Frontal cortex (tissue), 4 donors: ENCODE measurements at places on chromosomes 3 and 15.
A peak's percentile ranks its signal among the peaks of the same experiment; 100 is the strongest.

GRCh38 chr3:20798666-20799065, 612.7 kb upstream of the SGO1 start:
- no peak for DNase-seq

GRCh38 chr3:186511245-186511644, 32.9 kb downstream of the CRYGS start:
- no peak for DNase-seq

DNA sequence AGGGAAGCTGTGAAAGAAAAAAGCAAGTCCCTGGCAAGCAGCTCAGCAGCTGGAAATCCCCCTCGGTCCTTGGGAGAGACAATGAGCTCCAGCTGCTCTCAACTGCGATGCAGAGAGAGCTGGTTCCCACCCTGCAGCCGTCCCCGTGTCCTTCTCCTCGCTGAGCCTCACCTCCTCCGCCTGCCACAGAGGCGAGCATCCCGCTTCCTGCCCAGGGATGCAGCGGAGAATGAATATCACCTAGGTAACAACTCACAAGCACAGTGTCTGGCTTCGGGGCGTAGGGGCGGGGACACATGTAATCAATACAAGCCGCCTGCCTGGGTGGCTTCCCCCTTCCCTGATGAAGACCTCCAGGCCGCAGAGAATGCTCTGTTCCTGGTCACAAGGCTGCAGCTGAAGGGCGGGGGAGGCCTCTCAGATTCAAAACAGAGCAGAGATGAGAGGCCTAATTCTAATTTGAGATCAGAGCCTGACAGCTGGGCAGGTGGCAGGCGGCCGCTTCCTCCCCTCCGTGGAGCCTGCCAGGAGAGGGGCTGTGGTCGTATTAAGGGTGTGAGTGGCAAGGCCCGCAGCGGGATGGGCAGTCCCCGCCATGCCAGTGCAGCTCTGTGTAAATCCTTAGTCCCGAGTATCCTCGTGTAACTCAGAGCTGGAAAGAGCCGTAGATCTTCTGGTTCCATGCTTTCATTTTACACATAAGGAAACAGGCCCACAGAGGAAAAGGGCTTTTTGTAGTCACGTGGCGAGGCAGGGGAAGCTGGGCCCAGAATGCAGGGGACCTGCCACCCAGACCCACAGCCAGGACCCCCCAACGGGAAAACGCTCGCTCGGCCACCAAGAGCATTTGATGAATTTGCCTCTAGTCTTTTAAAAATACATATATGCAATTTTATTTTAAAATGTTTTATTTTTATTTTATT, 24.3 kb downstream of the ZDHHC19 start:
- no peak for DNase-seq

- no peak for DNase-seq
These were observed 915 bp upstream of the APH1B start for GRCh38 chr15:63276342-63277037.

DNA sequence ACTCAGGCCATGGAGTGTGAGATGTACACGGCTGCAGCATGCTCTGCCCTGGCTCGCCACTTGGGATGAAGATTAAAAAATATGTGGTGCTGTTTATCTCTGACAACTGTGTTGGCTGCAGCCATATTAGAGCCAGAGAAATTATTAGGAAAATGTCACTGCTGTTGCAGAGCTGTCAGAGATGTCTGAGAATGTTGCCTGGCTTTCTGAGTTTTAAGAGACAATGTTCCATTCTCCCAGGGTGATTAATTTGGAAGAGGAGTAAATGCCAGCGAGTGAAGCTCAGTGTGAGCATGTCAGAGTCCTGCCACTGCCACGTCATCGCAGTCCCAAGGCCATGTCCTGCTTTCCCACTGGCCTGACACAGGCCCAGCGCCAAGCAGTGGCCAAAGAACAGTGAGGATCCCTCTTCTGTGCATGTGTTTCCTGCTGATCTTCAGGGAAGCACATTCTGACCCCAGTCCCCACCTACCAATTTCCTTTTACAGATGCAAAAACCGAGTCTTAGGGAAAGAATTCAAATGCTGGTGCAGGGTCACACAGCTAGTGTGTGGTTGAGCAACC, 370.9 kb downstream of the GABRG3 start:
- no peak for DNase-seq

DNA sequence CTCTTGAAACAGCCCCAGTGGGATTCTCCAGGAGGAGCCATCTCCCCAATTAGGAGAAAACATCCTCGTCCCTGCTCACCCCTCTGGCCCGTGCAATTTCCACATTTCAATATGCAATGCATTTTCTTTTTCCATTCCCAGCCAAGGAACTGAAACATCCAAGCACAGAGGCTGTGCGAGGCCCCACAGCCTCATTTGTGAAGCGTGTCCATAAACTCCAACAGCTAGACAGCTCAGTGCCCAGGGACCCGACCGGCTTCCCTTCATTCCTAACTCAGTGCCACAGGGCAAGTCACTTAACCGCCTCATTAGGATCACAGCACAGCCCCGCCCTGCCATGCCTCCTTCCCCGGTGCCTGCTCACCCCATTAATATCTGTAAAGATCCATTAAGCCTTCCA, 204.2 kb upstream of the IGF1R start:
- DNase-seq, result no peak

- DNase-seq, result no peak
These were observed 62.9 kb downstream of the FBN1 start for GRCh38 chr15:48582452-48583247.

DNA sequence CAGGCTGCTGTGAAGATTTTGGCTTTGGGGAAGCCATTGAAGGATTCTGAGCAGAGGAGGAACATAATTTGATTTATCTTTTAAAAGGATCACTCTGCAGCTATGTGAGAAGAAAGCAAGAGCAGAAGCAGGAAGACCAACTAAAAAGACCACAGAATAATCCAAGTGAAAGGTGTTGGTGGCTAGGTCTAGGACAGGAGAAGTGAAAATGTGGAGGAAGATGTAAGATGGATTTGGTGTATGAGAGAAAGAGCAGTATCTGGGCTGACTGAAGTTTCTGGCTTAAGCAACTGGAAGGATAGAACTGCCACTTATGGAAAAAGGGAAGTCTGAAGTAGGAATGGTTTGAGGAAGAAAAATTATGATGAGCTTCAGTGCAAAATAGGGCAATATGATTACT, 62.0 kb downstream of the SFMBT1 start:
- no peak for DNase-seq

DNA sequence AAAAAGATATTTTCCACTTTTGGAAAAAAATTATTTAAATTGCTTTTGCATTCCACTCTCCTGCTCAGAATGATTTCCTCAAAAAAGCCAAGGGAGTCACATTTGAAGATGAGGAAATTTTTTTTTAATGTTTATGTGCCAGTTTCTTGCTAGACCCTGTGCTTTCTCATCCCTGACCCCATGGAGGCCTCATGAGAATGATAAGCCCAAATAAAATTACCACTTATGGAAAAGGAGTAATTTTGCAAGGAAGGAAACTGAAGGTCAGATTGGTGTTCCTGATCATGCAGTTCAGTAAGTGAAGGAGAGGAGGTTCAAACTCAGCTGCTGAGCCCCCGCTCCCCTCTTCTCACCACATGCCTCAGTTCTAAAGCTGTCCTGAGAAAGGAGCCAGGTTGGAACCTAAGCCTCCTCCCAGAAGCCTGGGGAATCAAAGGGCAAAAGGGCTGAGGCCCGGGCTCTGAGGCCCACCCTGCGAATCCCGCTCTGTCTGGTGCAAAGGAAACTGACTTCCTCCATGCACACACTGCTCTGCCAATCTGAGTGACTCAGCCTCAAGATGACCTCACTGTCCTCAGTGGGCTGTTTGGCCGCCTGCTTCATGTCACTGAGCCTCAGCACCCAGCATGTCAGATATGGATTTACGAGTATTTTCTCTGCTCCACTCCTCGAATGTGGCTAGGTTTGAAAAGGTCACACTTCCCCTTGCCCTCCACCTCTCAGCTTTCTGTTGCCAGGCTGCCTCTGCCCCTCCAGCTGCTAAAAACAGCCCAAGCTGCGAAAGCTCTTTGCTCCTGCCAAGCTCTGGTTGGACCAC, 56.9 kb upstream of the FLNB start:
- peak; percentile 56 for DNase-seq

GRCh38 chr3:124263168-124263567, 271.2 kb upstream of the ROPN1 start:
- DNase-seq, result no peak

GRCh38 chr3:28916713-28917499, 364.0 kb upstream of the RBMS3 start:
- DNase-seq, result no peak

DNA sequence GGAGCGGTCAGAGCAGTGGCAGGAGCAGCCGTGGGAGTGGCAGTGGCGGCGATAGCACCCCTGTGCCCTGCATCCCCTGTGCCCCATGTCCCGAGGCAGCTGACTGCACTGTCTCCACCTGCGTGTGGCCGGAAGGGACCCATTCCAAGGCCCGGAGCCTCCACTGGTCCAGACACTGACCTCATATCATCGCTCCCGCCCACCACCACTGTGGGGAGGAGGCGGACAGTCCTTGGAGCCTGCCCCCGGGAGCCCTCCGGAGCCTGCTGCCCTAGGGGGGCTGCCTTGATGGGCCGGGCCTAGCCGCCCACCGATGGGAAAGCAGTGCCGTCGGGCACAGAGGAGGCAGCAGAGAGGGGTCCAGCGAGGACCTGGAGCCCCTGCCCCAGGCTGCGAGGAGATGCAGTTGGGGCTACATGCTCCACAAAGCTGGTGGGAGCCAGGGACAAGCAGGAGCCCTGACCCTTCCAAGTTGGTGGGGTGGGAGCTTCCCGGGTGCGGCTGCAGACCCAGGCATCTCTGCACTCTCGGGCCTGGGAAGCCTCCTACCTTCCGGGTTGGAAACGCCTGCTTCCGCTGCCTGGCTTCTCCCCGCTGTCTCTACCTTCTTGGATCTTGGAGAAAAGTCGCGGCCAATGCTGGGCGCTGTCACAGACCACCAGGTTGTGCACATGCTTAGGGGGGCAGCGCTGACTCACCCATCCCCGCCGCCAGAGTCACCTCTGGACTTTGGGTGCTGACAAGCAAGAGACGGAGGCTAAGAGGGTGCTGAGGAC, 283.2 kb upstream of the ROBO1 start:
- no peak for DNase-seq

DNA sequence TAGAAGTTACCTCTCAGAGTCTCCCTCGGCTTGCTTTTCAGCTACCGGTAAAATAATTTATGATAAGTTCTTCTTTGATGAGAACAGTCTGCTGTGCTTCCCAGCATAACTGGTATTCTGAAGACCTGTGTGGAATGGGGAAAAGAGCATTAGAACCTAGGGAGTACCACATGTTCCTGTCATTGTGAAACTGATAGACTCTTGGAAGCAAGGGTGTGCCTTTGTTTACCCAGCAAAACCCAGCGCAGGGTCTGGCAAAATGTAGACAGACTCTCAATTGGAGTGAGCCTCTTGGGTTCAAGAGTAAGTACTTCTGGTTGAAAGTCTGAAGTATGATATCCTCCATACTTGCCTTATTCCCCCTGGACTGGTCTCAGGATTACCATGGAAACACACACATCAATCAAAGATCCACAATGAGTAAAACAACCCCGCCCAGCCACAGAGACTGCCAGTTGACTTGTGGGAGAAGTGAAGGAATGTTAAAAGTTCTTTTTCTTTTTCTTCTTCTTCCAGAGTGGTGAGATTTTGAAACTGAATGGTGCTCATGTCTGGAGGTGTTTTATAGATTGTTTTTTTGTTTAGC, 652.4 kb upstream of the NAALADL2 start:
- DNase-seq, result no peak

- no peak for DNase-seq
These were observed 106.8 kb downstream of the FOXB1 start for GRCh38 chr15:60110909-60111308.

DNA sequence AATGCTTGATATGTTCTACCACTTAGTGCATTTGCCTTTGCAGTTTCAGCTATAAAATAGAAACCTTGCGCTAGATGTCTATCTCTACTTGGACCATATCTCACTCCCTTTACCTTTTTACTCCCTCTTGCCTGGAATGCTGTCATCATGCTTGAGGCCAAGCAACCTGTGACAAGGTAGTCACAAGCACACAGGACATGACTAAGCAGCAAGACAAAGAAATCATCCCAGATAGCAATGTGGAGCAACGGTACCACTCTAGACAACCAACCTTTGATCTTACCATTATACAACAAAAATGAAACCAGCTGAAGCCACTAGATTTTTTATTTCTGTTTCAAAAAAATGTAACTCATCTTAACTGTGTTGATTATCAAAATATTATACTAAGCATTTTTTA, 50.5 kb upstream of the SPSB4 start:
- DNase-seq, result no peak

- no peak for DNase-seq
These were observed 59.4 kb upstream of the XRN1 start for GRCh38 chr3:142507241-142507640.

DNA sequence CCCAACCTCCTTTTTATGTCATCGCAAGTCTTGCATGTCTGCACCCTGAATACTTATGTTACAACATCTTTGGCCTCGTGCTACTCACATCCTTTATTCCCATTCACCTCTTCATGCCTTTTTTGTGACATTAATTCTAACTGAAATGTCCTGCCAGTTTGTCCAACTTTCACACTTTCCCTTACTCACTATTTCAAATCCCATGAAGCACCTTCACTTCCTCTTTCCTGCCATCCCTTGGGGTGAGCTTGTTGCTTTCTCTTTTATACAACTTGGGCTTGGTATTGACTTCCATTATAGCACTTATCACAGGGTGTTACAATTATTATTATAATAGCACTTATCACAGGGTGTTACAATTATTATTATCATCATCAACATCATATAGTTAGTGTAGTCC, 496.3 kb downstream of the NLGN1 start:
- DNase-seq, result no peak
